Stimulated activated CD4-positive, alpha-beta T cell treated with anti-CD3 and anti-CD28 coated beads, Interleukin-2, amount 100 ng/mL, for 48 hours (primary cell): ENCODE measurements at places on chromosomes 6 and 20.

- no peak for DNase-seq
Measured at GRCh38 chr20:58268421-58268821, 40.0 kb upstream of the ANKRD60 start.

DNA sequence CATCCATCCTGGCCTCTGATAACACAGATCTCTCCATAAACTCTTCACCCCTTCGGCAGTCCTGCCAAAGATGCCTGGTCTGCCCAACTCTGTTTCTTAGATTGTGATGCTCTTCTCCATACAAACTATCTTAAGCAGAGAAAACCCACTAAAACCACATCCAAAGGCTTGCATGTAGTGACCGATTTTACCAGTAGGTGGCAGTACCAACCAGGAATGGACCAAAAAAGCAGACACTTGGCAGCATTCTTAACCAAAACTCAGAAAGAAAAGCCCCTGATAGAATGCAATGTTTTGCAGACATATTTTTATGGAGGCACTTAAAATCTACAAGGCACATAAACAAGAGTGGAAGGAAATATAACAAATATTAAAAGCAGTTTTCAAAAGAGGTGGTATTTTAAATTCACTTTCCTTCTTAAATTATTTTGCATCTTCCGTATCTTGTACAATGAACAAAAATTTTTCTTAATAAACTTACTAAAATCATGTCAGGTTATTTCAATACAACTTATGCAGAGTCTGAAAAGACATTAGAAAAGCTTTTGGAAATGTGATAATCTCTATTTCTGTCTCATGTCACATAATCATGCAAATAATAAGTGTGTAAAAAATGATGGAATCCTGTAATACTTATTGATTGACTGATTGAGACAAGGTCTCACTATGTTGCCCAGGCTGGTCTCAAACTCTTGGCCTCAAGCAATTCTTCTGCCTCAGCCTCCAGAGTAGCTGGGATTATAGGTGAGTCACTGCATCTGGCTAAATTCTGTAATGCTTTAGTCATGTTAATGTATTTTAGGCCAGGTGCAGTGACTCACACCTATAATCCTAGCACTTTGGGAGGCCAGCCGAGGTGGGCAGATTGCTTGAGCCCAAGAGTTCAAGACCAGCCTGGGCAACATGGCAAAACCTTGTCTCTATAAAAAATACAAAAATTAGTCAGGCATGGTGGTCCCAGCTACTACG is 29.4 kb downstream of the LRP11 start:
- peak; percentile 82 for DNase-seq

- no peak for DNase-seq
Measured at GRCh38 chr6:16595514-16596120, 165.6 kb downstream of the ATXN1 start.

- DNase-seq: no peak
Measured at GRCh38 chr20:38811769-38812168, 6.3 kb downstream of the PPP1R16B start.

DNA sequence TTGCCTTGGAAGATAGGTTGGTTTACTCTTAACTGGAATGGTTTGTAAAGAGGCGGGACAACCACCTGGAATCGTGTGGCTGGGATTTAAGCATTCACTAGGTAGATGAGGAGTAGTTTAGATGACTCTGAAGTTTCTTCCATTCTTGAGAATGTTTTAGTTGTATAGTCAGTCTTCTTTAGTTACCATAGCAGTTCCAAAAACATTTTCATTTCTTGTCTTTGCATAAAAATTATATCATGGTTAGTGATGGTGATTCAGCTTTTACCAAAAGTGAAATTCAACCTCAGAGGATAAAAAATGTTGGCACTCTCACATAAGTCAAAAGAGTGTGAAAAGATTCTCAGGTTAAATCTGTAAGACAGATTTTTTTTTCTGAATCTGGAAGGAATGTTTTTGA is 70.3 kb downstream of the SMAP1 start:
- DNase-seq: no peak

DNA sequence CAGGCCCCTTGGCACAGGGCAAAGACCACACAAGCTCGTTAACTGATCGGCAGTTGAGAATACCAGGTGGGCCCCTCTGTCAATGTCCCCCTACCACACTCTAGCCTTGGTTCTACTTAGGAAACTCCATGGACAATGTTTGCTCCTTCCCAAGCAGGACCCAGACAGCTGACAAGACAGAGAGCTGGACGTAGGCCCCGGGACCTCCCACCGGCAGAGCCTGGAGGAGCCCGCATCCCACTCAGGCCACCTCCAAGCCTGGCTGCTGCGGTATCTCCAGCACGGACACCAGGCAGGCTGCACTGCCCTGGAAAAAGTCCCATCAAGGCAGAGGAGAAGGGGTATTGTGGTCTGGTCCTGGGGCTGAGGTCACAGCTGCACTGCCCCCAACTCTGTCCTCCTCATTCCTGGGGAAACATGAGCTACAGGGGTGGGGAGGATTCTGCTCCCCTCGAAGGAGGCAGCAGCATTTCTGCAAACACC is 6.2 kb upstream of the GRM4 start:
- DNase-seq: no peak

DNA sequence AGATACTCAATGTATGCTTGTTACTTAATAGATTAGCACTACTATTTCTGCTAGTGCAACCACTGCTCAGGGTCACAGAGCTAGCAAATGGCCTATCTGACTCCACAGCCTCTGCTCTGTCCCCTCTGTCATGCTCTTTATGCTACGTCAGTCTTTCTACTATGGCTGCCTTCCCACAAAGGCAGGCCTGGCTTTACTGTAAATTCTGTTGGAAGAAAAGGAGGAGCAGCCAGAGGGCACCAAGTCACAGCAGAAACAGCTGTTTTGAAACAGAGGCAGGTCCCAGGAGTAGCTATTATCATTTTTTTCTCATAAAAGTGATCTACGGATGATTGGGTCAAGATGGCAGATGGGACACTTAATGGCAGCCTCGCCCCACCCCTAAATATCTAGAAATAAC is 10.0 kb upstream of the ELMO2 start:
- no peak for DNase-seq

DNA sequence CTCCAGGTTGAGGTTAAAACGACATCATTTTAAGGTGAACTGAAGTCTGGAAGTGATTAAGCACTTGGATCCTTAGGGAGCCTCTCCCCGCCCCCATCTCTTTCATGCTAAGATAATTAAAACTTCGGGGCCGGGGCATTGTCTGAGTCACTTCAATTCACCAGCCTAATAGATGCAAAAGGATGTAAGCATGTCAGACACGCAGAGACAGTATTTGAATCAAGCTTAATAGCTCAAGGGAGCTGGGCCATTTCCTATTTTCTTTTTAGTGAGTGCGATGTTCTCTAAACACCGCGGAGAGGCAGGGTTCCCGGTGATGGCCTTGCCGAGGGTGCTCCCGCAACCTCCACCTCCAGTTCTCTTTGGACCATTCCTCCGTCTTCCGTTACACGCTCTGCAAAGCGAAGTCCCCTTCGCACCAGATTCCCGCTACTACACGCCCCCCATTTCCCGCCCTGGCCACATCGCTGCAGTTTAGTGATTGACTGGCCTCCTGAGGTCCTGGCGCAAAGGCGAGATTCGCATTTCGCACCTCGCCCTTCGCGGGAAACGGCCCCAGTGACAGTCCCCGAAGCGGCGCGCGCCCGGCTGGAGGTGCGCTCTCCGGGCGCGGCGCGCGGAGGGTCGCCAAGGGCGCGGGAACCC is 516 bp upstream of the IRF4 start:
- no peak for DNase-seq

GRCh38 chr6:44661221-44662008 is 273.9 kb downstream of the CDC5L start:
- DNase-seq: no peak

GRCh38 chr6:43758617-43759050 is 11.4 kb upstream of the VEGFA start:
- DNase-seq: no peak

DNA sequence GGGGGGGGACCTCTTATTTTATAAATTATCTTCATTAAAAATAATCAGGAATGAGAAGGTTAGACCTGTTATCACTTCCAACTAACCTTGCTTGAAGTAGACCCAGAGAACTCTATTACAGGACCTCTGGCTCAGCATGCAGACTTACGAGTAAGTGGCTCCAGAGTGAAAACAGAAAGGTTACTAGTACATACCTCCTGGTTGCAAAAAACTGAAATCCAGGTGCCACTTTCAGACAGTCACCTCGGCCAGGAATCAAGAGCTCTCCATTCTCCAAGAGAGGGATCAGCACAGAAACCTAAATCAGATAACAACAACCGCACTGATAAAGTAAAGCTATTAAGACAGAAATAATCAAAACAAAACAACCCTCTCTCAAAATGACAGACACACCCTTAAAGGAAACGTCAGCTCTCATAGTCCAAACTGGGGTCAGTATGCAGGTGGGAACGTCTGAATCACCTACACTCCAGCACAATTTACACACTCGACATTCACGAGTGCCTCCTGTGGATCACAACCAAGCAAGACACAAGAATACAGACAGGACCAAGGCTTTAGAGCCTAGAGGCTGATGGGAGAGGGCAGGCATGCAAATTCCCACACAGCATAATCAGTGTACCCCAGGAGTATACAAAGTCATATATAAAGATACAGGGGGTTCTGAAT is 31.8 kb downstream of the MDN1 start:
- DNase-seq: no peak

- peak; percentile 43 for DNase-seq
Measured at GRCh38 chr20:461254-462198, 807 bp downstream of the TBC1D20 start.

- DNase-seq: no peak
Measured at GRCh38 chr20:43334080-43334479, 123.6 kb upstream of the SRSF6 start.

DNA sequence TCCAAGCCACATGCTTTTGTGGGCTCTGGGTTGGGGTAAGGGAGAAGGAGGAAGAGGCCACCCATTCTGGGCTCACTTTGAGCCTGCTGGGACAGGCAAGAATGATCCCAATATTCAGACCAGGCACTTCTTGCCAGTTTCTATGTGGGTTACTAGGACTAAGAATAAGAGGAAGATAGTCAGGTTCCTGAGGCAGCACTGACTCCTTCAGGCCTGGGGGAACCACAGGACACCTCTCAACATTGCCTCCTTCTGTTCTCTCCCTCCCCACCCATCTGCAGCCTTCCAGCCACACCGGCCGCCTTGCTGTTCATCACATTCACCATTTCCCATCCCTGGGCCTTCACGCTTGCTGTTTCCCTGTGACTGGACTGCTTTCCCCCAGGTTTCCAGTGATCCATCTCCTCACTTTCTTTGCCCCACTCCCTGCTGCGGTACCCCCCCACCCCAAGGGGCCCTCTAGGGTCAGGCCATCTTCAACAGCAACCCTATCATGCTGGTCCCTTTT is 69.2 kb upstream of the SIRPA start:
- DNase-seq: no peak

GRCh38 chr20:48126227-48126740 is 341.0 kb upstream of the SULF2 start:
- no peak for DNase-seq

DNA sequence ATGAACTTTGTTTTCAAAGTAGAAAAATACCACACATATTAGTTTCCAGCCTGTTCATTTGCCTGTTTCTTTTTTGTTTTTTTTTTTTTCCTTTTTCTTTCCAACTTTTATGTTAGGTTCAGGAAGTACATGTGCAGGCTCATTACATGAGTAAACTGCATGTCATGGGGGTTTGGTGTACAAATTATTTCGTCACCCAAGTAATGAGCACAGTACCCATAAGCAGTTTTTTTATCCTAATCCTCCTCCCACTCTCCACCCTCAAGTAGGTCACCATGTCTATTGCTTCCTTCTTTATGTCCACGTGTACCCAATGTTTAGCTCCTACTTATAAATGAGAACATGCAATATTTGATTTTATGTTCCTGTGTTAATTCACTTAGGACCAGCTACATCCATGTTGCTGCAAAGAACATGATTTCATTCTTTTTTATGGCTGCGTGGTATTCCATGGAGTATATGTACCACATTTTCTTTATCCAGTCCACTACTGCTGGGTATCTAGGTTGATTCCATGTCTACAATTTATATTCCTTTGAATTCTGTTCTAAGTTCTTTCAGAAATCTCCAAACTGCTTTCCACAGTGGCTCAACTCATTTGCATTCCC is 31.8 kb downstream of the SNX14 start:
- DNase-seq: no peak

DNA sequence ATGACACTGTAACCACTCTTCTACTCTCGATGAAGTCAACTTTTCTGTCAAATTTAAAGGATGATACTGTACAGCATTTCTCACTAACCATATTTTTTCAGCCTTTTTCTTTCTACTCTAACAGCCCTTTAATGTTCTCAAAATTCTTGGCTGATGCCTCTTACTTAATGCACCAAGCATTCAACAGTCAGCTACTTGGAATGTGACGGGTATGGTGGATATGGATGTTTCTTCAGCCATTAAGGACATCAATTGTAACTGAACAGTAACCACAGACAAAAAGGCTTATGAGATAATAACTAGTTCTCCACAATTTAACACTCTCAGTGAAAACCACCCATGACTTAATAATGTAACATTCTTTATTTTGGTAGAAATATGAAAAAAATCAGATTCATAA is 467.2 kb upstream of the ZNF337 start:
- DNase-seq: no peak

DNA sequence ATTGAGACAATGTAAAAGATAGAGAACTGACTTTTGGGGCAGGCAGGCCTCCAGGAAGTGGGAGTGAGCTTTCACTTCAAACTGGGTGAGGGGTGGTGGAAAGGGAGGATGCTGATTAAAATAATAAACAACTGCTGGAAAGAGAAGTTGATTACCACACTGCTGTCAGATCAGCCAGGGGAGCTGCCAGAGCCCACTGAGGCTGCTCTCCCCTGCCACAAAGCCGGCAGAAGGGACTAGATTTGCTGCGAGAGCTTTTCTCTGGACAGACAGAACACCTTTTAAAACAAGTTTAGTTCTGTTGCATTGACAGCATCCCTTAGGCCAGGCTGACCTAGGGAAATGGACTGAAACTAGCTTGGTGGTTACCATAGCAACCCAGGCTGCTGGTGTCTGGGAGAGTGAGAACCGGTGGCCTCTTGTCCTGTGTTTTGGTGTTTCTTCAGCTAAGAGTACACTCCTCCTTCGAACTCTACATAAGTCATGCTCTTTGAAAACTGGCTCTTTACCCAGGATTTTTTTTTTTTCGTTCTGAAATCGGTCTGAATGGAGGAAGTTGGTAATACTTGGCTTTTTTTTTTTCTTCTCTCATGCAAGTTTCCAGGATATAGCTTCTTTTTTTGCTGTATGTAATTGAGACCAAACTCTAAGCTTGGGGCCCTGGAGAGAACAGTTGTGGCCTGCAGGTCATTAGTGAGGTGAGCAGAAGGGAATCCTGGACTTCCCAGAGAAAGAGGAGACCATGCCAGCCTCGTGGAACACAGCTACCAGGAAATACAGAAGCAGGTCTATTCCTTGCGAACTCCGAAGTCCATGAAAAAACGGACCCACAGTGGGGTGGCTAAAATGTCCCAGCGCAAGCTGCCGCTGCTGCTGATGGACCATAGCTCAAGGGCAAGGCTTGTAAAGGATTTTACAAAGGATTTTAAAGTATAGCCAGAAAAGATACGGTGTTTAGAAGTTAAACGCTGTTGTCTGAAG is 374.4 kb downstream of the UTRN start:
- no peak for DNase-seq

DNA sequence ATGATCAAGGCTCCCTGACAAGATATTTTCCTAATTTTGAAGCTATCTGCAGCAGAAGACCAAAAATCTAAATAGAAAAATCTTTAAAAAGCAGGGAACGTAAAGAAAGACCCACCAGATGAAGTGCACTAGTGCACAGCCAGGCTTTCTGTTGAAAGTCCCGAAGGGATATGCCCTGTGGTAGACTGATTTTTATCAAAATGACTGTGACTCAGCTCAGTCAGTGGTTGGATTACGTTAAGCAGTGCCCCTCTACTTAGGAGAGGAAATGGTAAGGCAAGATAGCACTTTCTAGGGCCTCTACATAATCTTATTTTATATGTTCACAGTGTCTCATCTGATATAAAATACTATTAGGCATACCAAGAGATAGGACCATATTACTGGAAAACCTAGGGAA is 123.4 kb upstream of the RAB32 start:
- DNase-seq: no peak
